ENCODE measurements at places on chromosomes 13 and 19.

- no peak for DNase-seq
Observed at GRCh38 chr13:71798707-71799106, 68.3 kb downstream of the DACH1 start.

GRCh38 chr13:89322466-89322865, 1651.3 kb downstream of the SLITRK5 start:
- no peak for DNase-seq

DNA sequence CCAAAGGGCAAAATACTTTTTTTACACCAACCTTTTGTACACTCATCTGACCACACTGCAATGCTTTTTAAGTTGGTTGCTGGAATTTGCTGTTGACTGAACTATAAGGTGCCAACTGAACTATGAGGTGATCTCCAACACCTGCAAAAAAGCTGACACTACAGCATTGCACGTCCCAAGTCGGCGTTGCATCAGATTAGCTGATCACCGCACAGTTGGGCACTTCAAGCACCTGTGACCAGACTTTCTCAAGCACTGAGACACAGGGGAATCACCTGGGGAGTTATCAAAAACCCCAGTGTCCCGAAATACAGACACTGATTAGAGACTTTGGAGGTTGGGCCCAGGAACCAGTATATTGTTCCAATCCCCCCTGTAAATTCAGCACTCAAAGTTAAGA, 1.1 kb downstream of the NLRP11 start:
- no peak for DNase-seq

DNA sequence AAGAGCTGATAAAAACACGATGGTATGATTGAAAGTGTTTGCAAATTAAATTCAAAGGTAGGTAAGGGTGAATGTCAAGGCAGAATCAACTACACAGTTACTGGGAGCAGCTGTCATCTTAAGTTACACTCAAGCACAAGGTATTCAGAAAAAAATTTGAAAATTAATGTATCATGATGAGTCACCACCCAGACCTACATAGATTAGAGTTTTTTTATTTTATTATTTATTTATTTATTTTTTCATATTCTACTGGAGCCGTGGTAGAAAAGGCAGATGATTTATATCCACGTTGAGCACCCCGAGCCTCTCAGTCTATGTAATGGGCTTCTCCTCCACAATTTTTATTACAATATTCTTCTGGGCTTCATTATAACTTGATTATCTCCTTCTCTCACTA, 728.9 kb upstream of the ARGLU1 start:
- DNase-seq: no peak

- no peak for DNase-seq
Observed at GRCh38 chr19:41895745-41896580, 13.0 kb downstream of the ARHGEF1 start.

GRCh38 chr13:92547266-92547665, 679.3 kb upstream of the GPC6 start:
- no peak for DNase-seq

DNA sequence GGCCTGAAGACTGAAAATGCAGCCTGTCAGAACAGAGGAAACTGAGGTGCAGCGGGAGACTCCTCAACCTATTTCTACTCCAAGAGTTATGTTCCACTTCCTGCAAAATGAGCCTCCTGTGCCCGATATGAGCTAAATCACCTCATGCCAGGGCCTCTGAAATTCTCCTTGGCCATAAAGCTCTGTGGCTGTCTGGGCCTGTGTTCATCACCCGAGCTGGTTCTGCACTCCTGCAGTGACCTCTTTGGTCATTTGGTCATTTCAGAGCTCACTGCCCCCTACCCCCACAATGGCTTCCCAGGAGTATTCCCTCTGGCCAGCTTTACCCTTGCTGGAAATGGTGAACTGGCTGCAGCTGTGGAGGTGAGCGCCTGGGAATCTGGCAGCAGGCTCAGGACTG, 51.7 kb upstream of the SERPINE3 start:
- DNase-seq: no peak

GRCh38 chr19:44904426-44904994, 1.1 kb upstream of the APOE start:
- DNase-seq: no peak

GRCh38 chr13:92177966-92178365, 779.5 kb downstream of the GPC5 start:
- DNase-seq: no peak

GRCh38 chr13:34128661-34129060, 310.7 kb downstream of the RFC3 start:
- DNase-seq: no peak

GRCh38 chr19:3034656-3035541, 5.8 kb upstream of the TLE2 start:
- peak; percentile 61 for DNase-seq

DNA sequence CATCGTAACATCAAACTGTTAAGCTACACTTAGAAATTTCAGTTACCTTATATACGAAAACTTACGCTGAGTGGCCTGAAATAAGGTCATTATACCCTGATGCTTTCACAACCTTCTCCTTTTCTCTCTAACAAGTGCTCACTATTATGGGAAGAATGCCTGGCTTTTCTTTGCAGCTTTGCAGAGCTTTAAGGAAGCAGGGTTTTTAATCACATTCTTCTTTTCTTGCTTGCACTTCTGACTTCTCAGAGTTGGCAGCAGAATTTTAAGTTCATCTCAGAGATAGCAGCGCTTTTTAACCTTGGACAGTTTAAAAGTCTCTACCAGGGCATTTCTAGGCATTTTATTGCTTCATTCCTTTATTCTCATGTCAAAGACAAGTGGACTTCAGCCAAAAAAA, 285.1 kb downstream of the SPRY2 start:
- no peak for DNase-seq

DNA sequence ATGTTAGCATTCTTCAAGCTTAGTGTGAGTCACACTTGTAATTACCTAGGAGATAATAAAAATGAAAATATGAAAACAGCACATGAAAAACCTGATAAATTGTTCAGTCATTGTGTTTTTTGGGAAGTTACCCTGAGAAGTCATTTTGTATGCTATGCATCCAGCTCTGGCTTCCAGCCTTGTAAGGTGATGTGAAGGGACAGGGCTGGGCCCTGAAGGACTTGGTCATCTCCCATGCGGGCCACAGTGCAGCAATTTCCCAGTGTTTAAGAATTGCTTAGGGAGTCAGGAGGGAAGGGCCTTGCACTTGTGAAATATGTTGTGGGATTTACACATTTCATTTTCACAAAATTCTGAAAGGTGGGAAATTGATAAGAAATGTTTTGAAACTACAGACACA, 41.3 kb downstream of the ARHGEF7 start:
- DNase-seq: no peak

DNA sequence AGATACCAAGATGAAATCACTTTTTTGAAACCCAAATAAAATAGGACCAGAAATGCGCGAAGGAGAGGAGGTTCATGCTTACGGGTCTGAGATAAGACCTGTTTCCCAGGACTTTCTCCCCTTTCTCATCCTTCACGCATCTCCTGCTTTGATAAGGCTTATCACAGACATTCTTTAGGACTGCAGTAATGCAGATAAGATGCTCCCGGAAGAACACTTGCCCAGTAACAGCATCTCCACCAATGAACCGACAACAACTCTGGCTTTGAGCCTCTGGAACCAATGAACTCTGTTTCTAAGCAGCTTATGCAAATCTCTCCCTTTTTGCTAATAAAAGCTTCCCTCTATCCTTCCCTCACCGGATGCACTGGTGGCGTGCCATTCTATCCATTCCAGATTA, 783.4 kb upstream of the ARGLU1 start:
- DNase-seq: no peak

DNA sequence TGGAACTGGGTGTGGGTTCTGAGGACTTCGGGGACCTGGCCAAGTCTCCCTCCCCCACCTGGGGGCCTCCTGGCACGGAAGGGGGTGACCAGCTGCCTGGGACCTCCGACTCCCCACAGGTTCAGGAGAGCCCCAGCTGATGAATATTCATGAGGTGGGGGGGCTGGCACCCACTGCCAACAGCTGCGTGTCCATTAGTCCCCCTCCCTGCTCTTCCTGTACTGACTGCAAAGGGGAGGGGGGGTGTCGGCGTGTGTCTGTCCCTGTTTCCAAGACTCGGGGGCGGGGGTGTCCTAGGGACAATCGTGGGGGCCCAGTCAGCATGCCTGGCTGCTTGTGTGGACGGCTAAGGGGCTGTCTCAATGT, 10.6 kb upstream of the NFIX start:
- DNase-seq: no peak

GRCh38 chr13:101433895-101434294, 17.6 kb upstream of the NALCN start:
- no peak for DNase-seq

DNA sequence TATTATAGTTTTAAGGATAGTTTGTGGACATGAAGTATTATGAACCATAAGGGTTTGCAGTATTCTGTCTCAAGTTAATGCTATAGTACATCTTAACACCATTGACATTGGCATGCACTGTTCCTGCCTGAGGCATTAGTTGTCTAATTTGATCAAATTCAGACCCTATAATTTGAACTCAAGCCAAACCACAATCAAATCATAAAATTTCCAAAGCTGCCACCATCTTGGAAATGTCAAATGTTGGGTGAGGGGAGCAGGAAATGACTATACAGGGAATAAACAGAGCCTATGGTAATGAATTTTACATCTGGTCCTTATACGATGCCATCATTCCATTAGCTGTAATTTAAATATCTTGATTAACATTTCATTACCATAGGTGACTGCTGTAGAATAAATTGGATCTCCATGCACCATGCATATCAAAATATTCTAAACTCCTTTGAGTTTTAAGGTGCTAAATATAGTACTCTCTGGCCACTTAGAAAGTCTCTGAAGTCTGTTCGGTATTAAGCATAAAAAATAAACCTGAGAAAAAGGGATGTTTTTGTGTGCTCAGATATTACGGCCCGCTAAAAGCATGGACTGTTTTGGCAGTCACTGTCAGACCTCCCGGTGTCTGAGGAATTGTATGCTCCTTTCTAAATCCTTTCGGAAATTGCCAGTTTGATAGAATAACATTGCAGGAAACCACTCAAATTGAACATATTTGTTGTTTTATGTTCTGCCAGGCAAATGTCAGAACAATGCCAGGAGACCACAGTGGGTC, 257.7 kb downstream of the SPRY2 start:
- DNase-seq: no peak

GRCh38 chr19:2451741-2452140, 5.0 kb downstream of the LMNB2 start:
- no peak for DNase-seq

- no peak for DNase-seq
Observed at GRCh38 chr13:101415358-101416174, 742 bp downstream of the NALCN start.

Data from activated CD4-positive, alpha-beta T cell treated with anti-CD3 and anti-CD28 coated beads, Interleukin-2, amount 50 U/mL, for 48 hours (primary cell).